Activated CD4-positive, CD25-positive, alpha-beta regulatory T cell treated with anti-CD3 and anti-CD28 coated beads, Interleukin-2, amount 50 U/mL, for 24 hours (primary cell): ENCODE measurements at places on chromosomes 7 and 10.
A peak's percentile ranks its signal among the peaks of the same experiment; 100 is the strongest.

DNA sequence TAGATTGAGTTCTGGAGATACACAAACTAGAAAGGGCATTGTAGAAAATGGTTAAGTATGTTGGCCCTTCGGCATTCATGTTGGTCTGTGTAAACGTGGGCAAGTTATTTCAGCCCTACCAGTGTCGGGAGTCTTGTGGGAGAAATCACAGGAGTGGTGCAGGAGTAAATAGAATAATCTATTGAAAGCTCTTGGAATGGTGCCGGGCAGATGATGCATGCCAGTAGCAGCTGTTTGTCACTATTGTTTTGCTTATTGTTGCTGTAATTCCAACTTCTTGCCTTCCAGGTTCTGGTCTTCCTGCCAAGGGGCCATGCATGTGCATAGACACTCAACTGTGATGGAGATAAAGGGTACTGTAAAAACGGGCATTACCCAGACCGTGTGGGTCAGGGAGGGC, 259.4 kb downstream of the CAMK1D start:
- no peak for ATAC-seq

DNA sequence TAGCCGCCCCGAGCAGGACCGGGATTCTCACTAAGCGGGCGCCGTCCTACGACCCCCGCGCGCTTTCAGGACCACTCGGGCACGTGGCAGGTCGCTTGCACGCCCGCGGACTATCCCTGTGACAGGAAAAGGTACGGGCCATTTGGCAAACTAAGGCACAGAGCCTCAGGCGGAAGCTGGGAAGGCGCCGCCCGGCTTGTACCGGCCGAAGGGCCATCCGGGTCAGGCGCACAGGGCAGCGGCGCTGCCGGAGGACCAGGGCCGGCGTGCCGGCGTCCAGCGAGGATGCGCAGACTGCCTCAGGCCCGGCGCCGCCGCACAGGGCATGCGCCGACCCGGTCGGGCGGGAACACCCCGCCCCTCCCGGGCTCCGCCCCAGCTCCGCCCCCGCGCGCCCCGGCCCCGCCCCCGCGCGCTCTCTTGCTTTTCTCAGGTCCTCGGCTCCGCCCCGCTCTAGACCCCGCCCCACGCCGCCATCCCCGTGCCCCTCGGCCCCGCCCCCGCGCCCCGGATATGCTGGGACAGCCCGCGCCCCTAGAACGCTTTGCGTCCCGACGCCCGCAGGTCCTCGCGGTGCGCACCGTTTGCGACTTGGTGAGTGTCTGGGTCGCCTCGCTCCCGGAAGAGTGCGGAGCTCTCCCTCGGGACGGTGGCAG, at the start of gene MGMT:
Gene MGMT, plus strand, starts transcription at position 539 of the 656 bp plus-strand sequence.
- ATAC-seq, result peak; percentile 95

GRCh38 chr10:54131833-54132232, 669.2 kb downstream of the PCDH15 start:
- ATAC-seq, result no peak

DNA sequence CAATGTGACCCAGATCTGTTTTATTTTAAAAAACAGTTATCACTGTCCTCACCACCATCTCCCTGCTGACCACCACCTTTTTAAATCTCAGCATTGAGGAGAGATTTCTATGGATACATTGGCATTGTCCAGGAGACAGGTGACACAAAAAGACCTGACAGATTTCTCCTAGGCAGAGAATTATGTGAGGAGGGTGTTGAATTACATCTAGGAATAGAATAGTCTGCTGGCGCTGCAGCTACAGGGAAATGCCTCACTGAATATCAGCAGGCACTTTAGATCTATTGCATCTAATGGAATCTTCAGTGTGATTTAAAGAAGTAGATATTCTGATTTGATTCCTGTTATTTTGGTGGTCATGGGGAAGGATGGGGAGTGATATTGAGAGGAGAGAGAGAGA, 593.5 kb downstream of the NRG3 start:
- no peak for ATAC-seq

DNA sequence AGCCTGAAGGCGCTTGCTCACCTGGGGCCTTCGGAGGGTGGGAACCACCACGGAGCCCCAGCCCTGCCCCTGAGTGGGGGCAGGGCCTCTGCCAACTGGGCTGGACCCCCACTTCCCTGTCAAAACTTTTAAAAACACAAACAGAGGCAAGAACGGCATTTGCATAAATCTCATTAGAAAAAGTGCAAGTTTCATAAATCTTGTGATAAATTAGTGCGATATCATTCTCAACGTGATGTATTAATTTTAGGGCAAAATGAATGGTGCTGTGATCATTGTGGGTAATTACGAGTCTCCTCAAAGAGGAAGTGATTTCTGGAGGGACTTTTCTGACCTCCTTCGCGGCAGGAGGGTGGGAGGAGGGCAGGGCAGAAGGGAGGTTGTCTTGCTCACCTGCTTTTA, 98.3 kb downstream of the CDH23 start:
- ATAC-seq, result no peak

DNA sequence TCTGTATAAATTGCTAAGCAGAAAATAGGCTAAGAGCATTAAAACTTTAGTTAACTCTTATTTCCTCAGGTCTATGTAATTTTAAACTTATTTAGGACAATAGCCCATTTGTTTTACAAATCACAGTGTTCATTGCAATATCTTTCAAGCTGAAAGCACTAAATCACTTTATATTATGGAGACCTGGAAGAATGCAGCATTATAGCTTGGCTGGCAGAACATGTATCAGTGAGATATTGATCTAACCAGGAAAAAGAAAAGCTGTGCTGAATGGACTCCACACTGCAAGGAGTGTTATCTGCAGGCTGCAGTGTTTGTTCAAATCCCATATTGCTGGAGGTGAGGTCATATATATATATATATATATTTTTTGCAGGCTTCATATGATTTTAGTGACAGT, 517.5 kb downstream of the NRG3 start:
- no peak for ATAC-seq

DNA sequence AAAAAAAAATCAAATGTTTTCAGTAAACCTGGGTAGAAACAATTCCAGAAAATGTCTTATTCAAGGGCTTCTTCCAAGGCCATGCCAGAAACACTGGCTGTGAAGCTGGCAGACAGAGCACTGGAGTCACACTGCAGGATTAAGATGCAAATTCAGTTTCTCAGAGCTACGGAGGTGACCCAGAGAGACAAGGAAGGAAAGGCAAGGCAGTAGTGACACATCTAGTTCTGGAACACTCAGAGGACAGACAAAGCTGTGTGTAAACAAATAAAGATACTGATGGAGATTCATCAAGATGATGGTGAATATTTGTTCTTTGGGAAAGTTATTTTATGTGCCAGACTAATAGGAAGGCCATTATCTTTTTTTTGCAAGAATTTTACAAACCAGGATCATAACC, 608.3 kb upstream of the C7orf33 start:
- ATAC-seq, result no peak

DNA sequence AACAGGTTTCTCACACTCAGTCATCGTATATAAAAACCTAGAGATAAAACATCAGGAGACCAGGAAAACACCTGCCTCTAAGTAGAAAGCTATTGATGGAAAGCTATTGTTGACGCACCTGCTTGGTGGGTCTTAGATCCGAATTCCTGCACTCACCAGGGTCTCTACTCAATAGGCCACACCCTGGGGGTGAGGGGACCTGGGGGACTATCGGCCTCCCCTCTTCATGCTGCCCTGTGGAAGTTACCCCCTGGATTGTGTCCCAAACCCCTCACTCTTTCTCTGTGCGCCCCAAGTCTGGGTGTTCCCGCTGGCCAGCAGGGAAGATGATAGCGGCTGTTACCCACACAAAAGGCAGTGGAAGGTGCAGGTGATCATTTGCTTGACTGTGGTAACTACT, 313.0 kb downstream of the WDR37 start:
- ATAC-seq, result no peak

GRCh38 chr10:61901829-61902444, 438 bp downstream of the ARID5B start:
- no peak for ATAC-seq
